ENCODE measurements at places on chromosomes 4 and X. TPM values are rescaled to one million over a fixed set of nuclear protein-coding genes. Genes with fewer than 3 reads are reported as not detected.

Gene SOWAHD
- 0.42 TPM for total RNA-seq

Gene C4orf36
- total RNA-seq = not detected

Gene CXCL1
- 9.3 TPM for total RNA-seq

Gene PTPN13
- total RNA-seq = 2.2 TPM

Gene SPON2
- total RNA-seq = 25.5 TPM

Gene SLC25A6
- 315 TPM for total RNA-seq

Gene UGT2B10
- total RNA-seq = not detected

Gene PAGE2
- not detected for total RNA-seq

Data from mononuclear cell (primary cell).